ENCODE measurements at places on chromosomes 1 and 21.

GRCh38 chr1:25198663-25199252, 33.5 kb downstream of the SYF2 start:
- no peak for DNase-seq
- H3K27ac ChIP-seq = peak overlapping the region; percentile 0
- no peak overlapping the region for H3K4me3 ChIP-seq
- peaks cover 34% of the 10 kb centered on the region for H3K4me1 ChIP-seq

DNA sequence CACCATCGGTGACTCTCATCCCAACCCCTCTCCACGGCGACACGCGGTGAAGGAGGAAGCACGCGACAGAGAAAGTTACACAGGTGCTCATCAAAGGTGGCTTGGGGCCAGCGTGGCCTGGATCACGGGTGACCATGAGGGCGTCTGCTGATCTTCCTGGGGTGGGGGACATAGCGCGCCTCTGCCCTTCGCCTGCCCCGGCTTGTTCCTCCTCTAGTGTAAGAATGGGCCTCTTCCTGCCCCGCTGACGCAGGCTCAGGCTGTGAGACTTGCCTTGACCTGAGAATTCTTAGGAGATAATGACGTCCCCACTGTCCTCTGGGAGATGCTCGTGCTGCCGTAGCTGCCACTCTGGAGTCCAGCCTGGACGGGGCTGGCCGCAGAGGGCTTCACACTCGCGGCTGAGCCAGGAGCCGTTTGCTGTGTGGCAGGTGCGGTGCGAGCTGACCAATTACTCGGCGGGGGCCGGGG, 39.0 kb upstream of the TMEM52 start:
- H3K4me1 ChIP-seq = peaks cover 24% of the 10 kb centered on the region
- peaks cover 20% of the 10 kb centered on the region for H3K27me3 ChIP-seq
- H3K4me3 ChIP-seq = no peak overlapping the region
- no peak overlapping the region for H3K27ac ChIP-seq
- no peak for DNase-seq

DNA sequence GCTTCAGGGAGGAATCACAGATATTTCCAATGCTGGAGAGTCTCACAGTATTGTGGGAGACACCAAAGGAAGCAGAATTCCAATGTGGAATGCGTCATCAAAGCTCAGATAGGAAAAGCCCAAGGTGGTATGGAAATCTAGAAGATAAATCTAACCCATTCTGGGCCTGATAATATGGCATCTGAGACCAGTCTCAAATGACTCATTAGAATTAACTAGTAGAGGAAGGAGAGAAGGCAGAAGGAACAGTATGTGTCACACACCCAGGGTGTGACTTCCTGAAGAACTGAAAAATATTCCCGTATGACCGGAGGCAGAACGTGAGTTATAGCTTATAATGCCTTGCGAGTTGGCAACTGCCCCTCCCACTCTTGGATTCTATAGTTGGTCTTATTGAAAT, 499.2 kb downstream of the PLPP3 start:
- no peak for DNase-seq
- no peaks in the 10 kb centered on the region for H3K36me3 ChIP-seq
- peaks cover 4% of the 10 kb centered on the region for H3K4me1 ChIP-seq
- no peak overlapping the region for H3K4me3 ChIP-seq
- H3K27me3 ChIP-seq = no peaks in the 10 kb centered on the region
- no peak overlapping the region for H3K27ac ChIP-seq

DNA sequence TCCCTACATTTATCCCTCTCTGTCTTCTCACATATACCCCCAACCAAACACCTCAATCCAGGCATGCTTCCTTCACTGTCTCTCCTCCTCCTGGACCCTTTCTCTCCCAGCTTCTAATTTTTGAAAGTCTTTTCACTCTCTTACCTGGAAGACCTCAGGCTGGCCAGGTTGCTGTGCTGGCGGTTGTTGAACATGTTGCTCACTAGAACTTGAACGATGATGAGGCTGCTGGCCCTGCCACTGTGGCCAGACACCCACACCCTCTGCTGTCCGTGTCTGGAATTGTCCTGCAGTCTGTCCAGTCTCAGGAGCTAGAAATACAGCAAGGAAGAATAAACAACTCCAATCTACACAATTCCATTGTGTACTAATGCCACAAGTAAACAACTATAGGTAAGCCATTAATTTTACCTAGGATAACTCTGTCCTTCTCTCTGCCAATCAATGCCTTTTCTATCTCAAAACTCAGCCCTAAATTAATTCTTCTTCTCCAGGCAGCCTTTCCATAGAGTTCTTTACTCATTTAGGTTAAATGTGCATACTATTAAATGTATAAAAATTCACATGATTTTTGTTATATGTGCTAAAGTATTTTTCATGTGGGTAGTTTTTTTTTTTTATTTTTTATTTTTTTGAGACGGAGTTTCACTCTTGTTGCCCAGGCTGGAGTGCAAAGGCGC, 5.1 kb upstream of the CTSK start:
- no peaks in the 10 kb centered on the region for H3K27me3 ChIP-seq
- H3K27ac ChIP-seq = no peak overlapping the region
- H3K36me3 ChIP-seq = peaks cover 17% of the 10 kb centered on the region
- H3K4me1 ChIP-seq = peaks cover 7% of the 10 kb centered on the region
- no peak for DNase-seq

DNA sequence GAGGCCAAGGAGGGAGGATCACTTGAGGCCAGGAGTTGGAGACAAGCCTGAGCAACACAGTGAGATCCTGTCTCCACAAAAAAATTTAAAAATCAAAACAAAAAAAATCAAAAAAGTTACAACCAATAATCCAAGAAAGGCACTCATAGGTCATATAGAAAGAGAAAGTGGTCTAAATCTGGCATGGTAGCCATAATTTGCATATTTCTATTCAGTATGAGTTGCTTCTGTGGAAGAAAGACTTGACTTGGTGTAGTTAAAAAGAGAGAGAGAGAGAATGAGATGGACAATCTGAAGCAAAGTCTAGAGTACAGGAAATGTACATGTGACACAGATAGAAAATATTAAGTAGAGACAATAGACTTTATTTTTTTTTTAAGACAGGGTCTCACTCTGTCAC, 22.5 kb downstream of the JMJD4 start:
- peaks cover 1% of the 10 kb centered on the region for H3K36me3 ChIP-seq
- H3K4me1 ChIP-seq = no peaks in the 10 kb centered on the region
- H3K4me3 ChIP-seq = no peak overlapping the region
- no peaks in the 10 kb centered on the region for H3K27me3 ChIP-seq
- H3K27ac ChIP-seq = no peak overlapping the region

DNA sequence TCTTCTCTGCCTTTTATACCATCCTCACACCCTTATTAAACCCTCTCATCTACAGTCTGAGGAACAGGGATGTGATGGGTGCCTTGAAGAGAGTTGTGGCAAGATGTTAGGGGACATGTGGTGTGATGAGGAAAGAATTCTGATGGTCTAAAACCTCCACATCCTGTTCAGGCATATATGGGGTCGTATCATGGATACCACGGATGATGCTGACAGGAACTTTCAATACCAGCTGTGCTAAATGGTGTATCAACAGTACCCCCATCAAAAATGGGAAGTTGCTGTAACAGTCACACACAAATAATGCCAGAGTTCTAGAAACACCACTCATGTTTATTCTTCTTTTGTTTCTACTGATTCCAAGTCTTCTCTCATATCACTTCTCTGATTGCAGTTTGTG, 12.9 kb downstream of the OR2T6 start:
- DNase-seq = no peak
- H3K36me3 ChIP-seq = peaks cover 2% of the 10 kb centered on the region
- H3K27me3 ChIP-seq = no peaks in the 10 kb centered on the region
- no peak overlapping the region for H3K4me3 ChIP-seq
- H3K27ac ChIP-seq = no peak overlapping the region

DNA sequence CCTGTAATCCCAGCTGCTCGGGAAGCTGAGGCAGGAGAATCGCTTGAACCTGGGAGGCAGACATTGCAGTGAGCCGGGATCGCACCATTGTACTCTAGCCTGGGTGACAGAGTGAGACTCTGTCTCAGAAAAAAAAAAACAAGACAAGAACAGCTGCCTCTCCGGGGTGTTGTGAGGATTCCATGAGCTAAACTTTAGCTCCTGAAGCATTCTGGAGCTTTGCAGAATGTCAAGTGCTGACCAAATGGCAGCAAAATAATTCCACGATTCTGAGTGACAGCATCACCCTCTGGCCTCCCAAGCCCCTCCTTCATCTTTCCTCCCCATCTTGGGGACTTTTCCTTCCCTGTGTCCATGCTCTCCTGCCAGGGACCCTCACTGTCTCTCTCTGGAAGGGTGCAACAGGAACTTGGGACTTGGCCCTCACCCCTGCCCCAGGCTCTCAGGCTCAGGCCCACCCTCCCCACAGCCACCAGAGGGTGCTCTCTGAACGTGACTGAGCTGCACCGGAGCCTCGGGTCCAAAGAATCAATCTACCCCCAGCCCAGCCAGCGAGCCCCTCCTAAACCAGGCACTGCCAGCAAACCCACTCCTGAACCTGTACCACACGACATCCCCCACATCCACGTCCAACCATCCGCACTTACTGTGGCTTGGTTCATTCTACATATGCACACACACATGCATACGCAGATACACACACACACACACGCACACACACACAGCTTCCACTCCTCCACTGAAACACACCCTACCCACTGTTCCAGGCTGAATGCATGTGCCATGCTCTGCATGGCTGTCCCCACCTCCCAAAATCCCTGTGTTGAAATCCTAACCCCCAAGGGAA, 45.7 kb downstream of the ACOT7 start:
- H3K36me3 ChIP-seq = no peaks in the 10 kb centered on the region
- H3K27me3 ChIP-seq = no peaks in the 10 kb centered on the region
- peak; percentile 65 for DNase-seq
- no peak overlapping the region for H3K4me3 ChIP-seq

- H3K27me3 ChIP-seq = no peaks in the 10 kb centered on the region
- H3K4me1 ChIP-seq = peaks cover 25% of the 10 kb centered on the region
- peaks cover 11% of the 10 kb centered on the region for H3K36me3 ChIP-seq
- peak overlapping the region; percentile 77 for H3K4me3 ChIP-seq
Measured at GRCh38 chr1:40980453-40981121, 1.1 kb downstream of the CTPS1 start.

DNA sequence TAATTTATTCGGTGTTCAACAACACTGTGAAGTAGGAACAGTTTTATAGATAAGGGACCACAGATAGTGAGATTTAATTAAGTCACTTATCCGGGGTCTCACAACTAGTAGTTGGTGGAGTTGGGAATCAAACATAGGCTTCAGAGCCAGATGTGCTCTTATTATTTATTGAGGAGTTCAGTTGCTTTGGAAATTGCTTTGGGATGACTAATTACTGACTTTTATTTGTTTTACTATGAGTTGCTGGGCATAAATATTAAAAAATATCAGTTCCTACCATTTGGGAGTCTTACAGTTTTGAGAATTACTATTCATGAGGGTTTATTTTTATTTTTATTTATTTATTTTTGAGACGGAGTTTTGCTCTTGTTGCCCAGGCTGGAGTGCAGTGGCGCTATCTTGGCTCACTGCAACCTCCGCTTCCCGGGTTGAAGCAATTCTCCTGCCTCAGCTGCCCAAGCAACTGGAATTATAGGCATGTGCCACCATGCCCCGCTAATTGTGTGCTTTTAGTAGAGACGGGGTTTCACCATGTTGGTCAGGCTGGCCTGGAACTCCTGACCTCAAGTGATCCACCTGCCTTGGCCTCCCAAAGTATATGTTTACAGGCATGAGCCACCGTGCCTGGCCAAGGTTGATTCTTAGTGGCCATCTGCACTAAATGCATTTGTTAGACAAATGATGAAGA, 27.7 kb downstream of the THRAP3 start:
- no peaks in the 10 kb centered on the region for H3K27me3 ChIP-seq
- peak overlapping the region; percentile 50 for H3K27ac ChIP-seq
- H3K4me1 ChIP-seq = peaks cover 17% of the 10 kb centered on the region
- no peak for DNase-seq

GRCh38 chr1:208071435-208072031, 160.6 kb upstream of the CD34 start:
- DNase-seq = no peak
- H3K36me3 ChIP-seq = no peaks in the 10 kb centered on the region
- no peaks in the 10 kb centered on the region for H3K4me1 ChIP-seq
- H3K27ac ChIP-seq = no peak overlapping the region

- peaks cover 12% of the 10 kb centered on the region for H3K4me1 ChIP-seq
- H3K27me3 ChIP-seq = no peaks in the 10 kb centered on the region
- DNase-seq = no peak
- H3K4me3 ChIP-seq = no peak overlapping the region
Measured at GRCh38 chr1:185480545-185480944, 163.5 kb upstream of the IVNS1ABP start.

DNA sequence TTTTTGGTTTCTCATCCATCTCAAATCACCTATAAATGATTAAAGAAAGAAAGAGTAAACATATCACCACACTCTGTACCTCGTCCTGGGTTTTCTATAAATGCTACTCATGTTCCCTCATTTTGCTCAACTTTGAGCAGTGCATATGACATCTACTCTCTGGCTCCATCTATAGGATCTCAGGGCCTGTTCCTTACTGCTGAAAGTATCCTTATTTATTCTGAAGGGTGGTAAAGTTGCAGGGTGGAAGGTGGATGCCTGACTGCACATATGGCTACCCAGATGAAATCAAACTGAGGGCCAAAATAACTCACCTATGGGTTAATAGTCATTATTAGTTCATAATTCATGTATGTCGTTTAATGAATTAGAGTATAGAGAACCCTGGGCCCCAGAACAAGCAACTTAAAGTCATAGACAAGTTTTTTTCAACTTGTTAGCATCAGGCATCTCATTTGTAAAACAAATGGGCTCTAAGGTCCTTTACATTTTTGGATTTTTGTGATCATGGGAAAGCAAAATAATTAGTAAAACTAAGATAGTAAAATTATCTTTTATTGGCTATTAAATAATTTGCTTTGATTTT, 46.5 kb downstream of the NCF2 start:
- H3K27ac ChIP-seq = no peak overlapping the region
- H3K4me3 ChIP-seq = no peak overlapping the region
- peaks cover 2% of the 10 kb centered on the region for H3K4me1 ChIP-seq
- no peaks in the 10 kb centered on the region for H3K27me3 ChIP-seq
- DNase-seq = no peak

DNA sequence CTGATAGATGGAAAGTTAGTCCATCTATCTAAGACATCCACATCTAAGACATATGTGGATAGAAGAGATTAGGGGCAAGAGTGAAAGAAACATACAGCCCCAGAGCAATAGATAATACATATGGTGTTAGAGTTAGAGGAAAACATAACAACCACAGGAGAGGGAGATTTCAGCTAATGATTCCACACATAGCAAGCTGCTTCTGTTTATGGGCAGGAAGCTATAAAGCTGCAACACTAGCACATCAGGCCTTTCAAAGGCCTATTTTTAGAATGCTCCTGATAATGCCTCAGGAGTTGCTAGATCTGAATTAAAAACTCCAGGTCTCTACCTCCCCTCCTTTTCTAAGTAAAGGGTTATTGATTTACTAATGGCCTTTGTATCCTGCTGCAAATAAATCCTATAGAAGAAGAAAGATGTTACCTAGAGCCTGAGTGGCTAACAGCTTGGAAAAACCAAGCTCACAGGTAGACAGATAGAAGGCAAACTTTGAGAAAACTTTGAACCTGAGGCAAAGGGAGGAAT, 36.1 kb downstream of the BRINP2 start:
- no peak overlapping the region for H3K27ac ChIP-seq
- H3K27me3 ChIP-seq = peaks cover 11% of the 10 kb centered on the region
- DNase-seq = no peak
- no peaks in the 10 kb centered on the region for H3K4me1 ChIP-seq

GRCh38 chr1:240706150-240706935, 94.4 kb upstream of the GREM2 start:
- no peak overlapping the region for H3K4me3 ChIP-seq
- peaks cover 6% of the 10 kb centered on the region for H3K4me1 ChIP-seq
- DNase-seq = no peak
- H3K27ac ChIP-seq = no peak overlapping the region
- H3K36me3 ChIP-seq = no peaks in the 10 kb centered on the region

All from mesothelial cell of epicardium (in vitro differentiated cells).